ENCODE measurements at places on chromosomes 11 and 22.
A peak's percentile ranks its signal among the peaks of the same experiment; 100 is the strongest.

GRCh38 chr22:39094717-39095389 is 2.2 kb upstream of the APOBEC3H start:
- DNase-seq, result no peak

DNA sequence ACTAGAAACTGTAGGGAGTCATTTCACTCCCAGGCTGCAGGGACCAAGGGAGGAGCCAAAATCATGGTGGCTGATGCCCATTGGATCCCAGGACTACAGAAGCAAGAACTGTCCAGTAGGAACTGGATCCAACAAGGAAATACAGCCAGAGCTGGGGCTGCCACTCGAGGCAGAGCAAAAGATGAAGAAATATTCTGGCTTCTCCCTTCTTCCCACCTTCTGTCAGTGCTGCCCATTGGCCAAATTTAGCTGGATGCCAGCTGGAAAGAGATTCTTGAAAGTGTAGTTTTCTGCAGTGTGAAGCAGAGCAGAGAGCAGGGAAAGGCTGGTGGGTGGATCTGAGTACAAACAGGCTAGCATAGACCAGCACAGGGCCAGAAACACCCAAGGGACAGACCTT is 45.6 kb downstream of the COMMD9 start:
- no peak for DNase-seq

GRCh38 chr22:44728761-44729324 is 23.5 kb upstream of the ARHGAP8 start:
- DNase-seq, result no peak

DNA sequence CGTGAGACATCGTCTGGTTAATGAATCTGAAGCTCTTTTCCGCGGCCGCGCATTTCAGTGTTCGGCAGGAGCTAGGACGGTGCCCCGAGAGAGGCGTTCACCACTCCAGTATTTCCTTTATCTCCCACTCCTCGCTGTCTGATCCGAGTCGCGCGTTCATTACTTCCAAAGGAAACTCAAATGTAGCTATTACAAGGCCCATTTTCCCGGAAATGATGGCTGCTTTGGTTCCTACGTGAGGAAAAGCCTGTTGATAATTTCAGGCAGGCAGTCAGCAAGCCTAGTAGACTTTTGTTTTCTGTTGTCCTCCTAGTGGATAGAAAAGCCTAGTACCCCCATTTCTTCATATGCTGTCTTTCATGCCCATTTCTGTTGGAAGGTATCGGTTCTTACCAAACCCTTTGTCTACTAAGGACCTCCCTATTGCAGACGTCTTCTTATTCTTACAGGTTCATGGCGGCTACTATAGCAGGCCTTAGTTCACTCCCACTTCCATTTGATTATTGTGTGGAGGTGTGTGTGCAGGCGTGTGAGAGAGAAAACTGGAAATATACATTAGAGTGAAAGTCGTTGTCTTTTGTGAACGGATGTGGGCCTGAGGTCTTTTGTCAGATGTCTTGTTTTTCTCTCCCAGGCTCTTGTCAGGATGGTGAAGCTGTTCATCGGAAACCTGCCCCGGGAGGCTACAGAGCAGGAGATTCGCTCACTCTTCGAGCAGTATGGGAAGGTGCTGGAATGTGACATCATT is 737 bp downstream of the RBM4 start:
- no peak for DNase-seq

- DNase-seq, result no peak
Measured at GRCh38 chr11:14232652-14233051, 126.3 kb downstream of the RRAS2 start.

DNA sequence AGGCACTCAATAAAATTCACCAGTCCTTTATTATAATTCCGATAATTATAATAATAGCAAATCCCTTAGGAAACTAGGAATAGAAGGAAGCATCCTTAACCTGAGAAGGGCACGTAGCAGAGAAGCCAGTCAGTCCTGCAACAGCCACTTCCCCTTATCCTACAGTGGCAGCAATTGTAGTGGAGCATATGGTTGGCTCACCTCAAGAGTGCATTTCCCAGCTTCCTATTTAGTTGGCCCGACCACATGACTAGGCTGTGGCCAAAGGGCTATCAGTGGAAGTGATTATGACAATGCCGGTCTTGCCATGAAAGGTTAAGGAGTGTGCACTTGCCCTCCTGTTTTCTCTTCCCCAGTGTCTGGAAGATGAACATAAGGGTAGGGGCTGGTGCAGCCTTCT is 27.0 kb downstream of the TESMIN start:
- no peak for DNase-seq

DNA sequence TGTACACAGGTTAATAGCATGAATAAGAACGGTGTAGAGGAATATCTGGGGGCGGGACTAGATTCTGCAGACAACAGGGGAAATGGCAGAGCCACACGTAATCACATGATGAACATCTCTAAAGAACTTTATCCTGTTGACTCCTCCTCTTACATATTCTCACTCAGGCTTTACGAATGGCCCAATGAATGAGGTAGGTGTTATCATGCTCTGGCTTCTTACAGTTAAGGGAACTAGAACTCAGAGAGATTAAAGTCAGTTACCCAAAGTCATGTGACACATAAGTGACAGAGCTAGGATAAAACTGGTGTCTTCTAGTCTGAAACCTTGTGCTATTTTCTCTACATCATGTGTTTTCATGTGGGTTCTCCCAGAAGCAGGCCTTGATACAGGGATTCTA is 49.0 kb upstream of the BMAL1 start:
- DNase-seq, result no peak

GRCh38 chr11:3060436-3061025 is 3.3 kb upstream of the CARS1 start:
- no peak for DNase-seq

DNA sequence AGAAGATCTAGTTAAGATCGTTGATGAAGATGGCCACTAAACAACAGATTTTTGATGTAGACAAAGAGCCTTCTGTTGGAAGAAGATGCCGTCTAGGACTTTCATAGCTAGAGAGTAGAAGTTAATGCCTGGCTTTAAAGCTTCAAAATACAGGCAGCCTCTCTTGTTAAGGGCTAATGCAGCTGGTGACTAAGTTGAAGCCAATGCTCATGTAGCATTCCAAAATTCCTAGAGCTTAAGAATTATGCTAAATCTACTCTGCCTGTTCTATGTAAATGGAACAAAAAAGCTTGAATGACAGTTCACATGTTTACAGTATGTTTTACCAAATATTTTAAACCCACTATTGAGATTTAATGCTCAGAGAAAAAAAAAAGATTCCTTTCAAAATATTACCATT is 492.6 kb downstream of the CNTN5 start:
- no peak for DNase-seq

DNA sequence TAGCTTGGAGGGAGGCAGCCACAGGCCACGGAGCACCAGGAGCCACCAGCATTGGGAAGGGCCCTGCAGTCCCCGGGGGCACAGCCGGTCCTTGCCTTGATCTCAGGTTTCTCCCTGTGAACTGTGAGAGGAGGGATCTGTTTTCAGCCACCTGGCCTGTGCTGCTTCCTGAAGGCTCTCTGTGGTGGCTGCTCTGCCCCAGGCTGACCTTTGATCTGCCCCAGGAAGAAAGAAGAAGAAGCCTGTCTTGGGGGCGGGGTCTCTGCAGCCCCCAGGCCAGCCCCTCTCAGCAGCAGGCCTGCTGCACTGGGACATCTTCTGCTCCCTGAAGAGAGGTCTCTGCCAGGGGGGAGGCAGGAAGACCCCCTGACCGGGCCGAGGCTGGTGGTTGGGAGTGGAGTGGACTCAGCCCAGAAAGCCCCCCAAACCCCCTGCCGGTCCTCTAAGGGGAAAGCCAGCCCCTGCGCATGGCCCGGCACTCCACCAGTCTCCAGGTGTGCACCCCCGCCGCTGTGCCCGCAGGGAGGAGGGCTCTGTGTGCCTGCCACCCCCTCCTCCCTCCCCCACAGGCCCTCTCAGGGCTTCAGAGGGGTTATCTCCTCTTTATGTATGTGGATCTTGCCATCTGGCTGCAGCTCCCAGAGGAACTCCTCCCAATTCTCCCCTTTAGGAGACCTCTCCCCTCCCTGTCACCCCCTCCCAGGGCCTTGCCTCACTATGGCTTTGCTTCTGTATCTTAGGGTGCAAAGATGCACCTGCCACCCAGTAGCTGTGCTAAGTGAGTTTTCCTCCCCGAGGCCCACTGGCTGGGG is 675.3 kb downstream of the BRD1 start:
- no peak for DNase-seq

GRCh38 chr11:96704847-96705246 is 315.0 kb downstream of the JRKL start:
- DNase-seq, result no peak

- DNase-seq, result no peak
Measured at GRCh38 chr11:61918938-61919704, 1.8 kb upstream of the RAB3IL1 start.

- DNase-seq, result no peak
Measured at GRCh38 chr11:34176751-34177209, 71.4 kb downstream of the NAT10 start.

GRCh38 chr22:37569009-37569920 is 9.0 kb downstream of the CDC42EP1 start:
- no peak for DNase-seq

DNA sequence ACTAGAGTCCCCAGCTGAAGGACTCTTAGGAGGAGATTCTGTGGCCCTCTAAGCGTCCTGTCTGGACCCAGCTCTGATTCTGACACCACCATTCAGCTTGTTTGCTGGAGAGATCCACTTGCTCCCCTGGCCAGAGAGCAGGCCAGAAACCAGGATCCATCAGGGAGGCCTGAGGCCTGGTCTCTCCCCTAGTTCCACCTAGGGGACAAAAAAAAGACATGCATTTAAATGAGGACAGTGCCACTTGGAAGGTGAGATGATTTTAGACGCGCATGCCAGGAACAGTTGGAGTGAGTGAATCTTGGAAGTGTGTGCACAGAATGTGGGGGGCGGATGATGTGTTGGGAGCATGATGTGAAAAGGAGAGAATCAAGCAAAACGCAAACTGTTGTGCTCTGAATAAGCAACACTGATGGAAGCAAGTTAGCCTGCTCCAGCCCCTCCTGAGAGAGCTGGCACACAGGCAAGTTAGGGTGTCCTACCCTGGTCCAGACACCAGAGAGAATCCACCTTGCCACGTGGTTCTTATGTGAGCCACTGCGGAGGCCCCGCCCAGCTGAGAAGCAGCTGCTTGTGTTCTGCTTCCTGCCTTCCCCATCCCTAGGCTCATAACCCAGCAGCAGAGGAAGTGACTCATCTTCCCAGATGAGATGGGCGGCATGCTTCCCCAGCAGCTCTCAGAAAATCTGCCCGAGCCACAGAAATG is 8.0 kb upstream of the SLCO2B1 start:
- peak; percentile 69 for DNase-seq

GRCh38 chr11:6354651-6355485 is 34.6 kb upstream of the CAVIN3 start:
- no peak for DNase-seq

- DNase-seq, result no peak
Measured at GRCh38 chr11:70031631-70032469, 46.3 kb upstream of the ANO1 start.

- DNase-seq, result no peak
Measured at GRCh38 chr11:68302670-68303069, 9.7 kb upstream of the LRP5 start.

DNA sequence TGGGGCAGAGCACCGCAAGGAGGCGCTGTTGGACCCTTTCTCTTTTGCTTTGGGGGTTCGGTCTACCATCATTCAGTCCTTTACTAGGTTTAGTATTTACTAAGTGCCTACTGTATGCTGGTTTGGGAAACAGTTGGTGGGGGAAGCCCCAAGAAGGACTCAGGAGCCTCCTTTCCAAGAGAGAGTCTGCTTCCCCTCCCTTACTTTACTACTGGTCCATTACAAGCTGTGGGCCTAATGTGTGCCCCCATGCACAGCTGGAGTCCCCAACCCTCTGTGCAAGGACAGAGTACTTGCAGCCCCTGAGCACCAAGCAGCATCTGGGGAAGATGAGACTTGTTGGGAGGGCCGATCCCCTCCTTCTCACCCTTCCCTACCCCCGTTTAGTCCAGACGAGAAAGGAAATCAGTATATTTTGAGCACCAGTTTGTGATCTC is 876 bp upstream of the UBE2L6 start:
- DNase-seq, result peak; percentile 92

- DNase-seq, result no peak
Measured at GRCh38 chr11:134312223-134312622, 19.6 kb upstream of the GLB1L2 start.

- no peak for DNase-seq
Measured at GRCh38 chr11:2996976-2997375, 4.8 kb upstream of the NAP1L4 start.

GRCh38 chr22:47549741-47550340 is 787.4 kb downstream of the TBC1D22A start:
- DNase-seq, result no peak

DNA sequence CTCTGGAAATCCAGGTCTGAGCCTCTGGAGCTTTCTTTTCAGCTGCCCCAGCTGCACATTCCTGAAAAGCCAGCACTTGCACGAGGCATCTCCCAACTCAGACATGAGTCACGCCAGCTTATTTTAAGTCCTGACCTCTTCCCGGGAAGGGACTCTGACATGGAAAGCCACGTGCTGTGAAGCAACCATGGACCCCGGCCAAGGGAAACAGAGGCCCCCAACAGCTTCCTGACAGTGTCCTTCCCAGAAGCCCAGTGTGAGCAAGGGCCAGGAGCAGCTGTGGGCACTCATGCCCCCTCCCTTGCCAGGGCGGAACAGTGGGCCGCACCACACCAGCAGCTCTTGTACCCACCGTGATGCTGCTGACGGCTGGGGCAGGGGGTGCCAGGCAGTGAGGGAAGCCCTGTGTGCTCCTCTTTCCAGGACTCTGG is 118.8 kb upstream of the CADM1 start:
- no peak for DNase-seq

GRCh38 chr22:18114495-18114894 is 3.9 kb downstream of the TUBA8 start:
- DNase-seq, result no peak

DNA sequence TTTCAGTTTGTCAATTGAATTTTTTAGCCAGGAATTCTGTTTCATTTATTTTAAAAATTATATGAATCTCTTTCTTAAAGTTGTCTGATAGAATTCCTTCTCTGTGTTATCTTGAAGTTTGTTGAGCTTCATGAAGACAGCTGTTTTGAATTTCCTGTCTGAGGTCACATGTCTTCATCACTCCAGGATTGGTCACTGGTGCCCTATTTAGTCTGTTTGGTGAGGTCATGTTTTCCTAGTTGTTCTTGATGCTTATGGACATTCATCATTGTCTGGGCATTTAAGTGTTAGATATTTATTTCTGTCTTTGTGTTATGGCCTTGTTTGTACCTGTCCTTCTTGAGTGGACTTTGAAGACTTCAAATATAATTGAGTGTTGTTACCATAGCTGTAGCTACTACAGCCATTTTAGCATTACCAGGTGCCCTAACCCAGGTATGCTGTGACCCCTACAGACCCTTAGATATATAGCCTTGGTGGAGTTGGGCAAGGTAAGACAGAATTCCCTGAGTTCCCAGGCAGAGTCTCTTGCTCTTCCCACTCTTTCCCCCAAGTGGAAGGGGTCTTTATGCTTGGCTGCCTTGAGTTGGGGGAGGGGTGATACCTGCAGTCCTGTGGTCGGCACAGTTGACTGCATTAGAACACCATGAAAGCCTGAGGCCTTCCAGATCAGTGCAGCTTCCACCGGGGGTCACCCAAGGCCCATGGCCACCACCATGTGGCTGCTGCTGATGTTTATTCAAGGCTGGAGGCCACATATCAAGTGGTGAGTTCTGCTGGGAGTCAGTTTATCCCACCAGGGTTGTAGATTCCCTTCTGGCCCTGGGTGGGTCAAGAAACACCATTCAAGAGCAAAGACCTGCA is 229.6 kb downstream of the DYNC2H1 start:
- no peak for DNase-seq
